Activated naive CD8-positive, alpha-beta T cell treated with anti-CD3 and anti-CD28 coated beads for 36 hours (primary cell): ENCODE measurements at places on chromosomes 2 and 18. TPM values are rescaled to one million over a fixed set of nuclear protein-coding genes. Genes with fewer than 3 reads are reported as not detected.

The RAB6D gene
- total RNA-seq: not detected

The CDH20 gene
- 0.20 TPM for total RNA-seq

The TTL gene
- 32.8 TPM for total RNA-seq

The CABYR gene
- total RNA-seq: 1.6 TPM

The LOXHD1 gene
- 0.14 TPM for total RNA-seq

The KLF7 gene
- total RNA-seq: 10.1 TPM

DNA sequence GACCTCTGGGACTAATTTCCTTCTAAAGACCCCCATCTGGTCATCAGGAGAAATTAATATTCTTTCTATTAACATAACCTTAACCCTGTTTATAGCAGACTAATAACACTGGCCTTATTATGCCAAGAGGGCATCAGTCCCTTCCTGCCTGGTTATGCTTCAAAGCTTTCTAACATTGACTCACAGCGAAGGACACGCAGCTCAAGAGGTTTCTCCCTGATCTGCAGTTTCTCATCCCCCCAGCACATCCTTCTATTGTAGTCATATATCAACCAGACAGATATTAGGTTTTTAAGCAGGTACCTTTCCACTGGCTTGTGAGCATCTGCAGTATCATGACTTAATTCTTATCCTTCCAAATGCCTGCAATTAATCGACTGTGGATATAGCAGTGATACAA lies 100.0 kb upstream of the CXCR4 start:
- DNase-seq: no peak
- H3K4me3 ChIP-seq: no peak overlapping the region
- peaks cover 17% of the 10 kb centered on the region for H3K4me1 ChIP-seq
- H3K36me3 ChIP-seq: no peaks in the 10 kb centered on the region
- H3K27ac ChIP-seq: no peak overlapping the region
- H3K27me3 ChIP-seq: no peaks in the 10 kb centered on the region

DNA sequence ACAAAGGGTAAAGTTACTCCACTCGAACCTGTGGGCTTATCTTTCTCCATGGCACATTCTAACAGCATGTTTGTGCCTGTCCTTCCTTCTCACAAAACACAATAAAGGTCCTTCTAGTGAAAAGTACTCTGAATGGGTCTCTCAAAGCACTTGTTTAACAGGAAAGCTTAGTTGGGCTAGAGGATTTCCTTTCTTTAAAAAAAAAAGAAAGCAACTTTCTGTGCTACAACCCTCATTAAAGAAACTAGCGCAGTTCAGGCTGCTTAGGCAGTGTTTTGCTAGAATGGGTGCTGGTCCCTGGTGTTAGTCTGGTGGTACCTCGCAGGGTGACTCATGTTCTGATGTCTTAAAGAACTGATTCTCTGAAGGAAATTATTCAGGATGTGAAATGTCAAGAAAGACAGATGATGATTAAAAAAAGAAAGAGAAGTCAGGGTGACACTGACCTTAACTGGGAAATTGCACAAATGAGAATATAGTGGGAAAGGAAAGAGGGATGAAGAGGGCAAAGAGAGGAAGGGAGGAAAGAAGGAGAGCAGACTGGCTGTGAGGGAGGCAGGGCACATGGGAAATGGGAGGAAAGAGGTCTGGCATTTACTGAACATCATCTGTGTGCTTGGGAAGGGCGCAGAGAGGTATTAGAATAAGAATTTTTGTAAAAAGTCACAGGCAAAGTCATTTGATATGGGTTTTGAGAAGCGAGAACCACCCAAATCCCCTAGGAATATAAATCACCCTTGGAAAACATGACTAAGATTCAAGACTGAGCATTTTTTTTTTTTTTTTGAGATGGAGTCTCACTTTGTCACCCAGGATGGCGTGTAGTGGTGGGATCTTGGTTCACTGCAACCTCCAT lies 74.9 kb downstream of the ATP8B1 start:
- no peaks in the 10 kb centered on the region for H3K27me3 ChIP-seq
- peaks cover 20% of the 10 kb centered on the region for H3K36me3 ChIP-seq
- H3K4me3 ChIP-seq: no peak overlapping the region
- DNase-seq: no peak

DNA sequence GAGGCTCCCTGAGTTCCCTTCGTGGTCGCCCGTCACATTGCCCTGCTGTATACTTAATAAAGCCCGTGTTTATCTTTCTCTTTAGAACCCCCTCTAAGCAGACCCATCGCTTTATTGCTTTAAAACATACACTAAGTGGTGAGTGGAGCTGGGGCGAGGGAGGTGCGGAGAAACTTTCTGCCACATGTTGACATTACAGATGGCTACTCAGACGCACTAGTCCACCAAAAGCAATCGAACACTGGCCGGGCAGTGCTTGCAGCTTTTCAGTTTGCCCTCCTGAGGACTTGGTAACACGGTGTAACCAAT lies 859 bp upstream of the COLEC12 start:
- no peaks in the 10 kb centered on the region for H3K36me3 ChIP-seq
- no peak for DNase-seq
- no peak overlapping the region for H3K27ac ChIP-seq
- H3K4me1 ChIP-seq: peaks cover 3% of the 10 kb centered on the region

DNA sequence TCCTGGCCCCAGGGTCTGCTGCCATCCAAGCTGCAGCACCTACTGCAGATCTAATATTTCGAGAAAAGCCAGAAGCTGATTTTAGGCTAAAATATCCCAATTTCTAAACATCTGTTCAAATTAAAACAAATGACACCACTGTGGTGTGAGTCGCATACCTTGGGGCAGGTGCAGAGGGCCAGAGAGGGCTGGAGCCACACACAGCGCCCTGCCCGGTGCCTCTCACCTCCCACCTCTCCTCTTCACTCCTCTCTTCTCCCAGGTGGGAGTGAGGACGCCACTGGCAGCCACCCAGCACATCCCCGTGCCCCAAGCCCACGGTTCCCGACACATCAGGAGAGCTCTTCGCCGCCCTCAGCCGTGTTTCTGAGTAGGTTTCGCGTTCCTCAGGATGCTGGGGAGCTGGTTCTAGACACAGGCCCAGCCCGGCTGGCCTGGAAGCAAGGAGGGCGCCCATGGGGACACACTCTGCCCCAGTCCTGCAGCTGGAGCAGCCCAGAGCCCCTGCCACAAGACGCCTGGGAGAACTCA lies 21.4 kb downstream of the THAP4 start:
- DNase-seq: no peak
- no peaks in the 10 kb centered on the region for H3K27me3 ChIP-seq
- H3K36me3 ChIP-seq: peaks cover 30% of the 10 kb centered on the region
- H3K4me3 ChIP-seq: no peak overlapping the region

DNA sequence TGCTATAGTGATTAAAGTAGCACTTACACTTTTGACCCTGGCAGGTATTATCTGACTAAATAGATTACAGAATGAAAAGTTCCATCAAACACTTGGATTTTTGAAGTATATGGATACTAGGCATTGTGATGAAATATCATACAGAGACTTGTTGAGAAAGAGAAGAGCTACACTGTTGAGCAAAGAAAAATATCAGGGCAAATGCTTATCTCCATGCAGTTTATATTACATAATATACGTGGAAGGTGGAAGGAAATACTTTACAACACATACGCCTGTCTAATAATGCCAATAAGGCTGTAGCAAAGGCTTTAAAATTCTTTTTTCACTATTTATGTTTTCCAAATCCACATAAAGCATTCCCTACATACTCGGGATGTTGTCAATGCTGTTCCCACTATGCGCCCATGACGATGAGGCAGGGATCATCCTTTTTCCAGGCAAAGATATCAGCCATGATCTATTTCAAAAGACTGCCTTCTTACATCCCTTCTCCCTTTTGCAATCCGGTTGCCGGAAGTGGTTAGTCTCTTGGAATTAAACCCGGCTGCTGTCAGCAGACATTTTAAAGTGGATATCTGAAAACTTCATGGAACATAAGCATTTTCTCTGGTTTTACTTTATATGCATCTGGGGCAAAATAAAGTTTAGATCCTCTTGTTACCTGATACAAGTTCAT lies 92.6 kb upstream of the ITGA4 start:
- no peaks in the 10 kb centered on the region for H3K27me3 ChIP-seq
- no peak overlapping the region for H3K4me3 ChIP-seq
- no peak for DNase-seq
- peaks cover 2% of the 10 kb centered on the region for H3K4me1 ChIP-seq

GRCh38 chr2:46723346-46723745 lies 192.3 kb downstream of the MCFD2 start:
- H3K36me3 ChIP-seq: peaks cover 15% of the 10 kb centered on the region
- no peak for DNase-seq

- H3K27me3 ChIP-seq: no peaks in the 10 kb centered on the region
- DNase-seq: no peak
- H3K27ac ChIP-seq: no peak overlapping the region
- H3K36me3 ChIP-seq: peaks cover 23% of the 10 kb centered on the region
- no peak overlapping the region for H3K4me3 ChIP-seq
Measured at GRCh38 chr2:6952101-6952500, 34.9 kb downstream of the RNF144A start.

DNA sequence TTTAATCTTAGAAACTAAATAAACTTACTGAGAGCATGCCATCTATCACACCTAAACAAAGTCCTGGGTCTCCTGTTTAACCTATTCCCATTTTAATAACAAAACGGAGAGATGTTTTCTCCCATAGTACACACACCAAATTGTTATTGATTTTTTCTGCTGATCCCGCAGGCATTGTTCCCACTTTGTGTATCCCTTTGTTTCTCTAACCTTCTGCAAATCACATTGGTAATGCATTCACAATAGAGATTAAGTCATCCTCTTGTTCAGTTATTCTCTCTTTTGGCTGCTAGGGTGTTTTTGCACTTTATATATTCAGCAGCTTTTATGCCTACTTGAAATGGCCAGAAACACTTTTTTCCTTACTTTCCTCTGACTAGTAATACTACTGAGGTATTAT lies 1071.9 kb upstream of the CDH2 start:
- H3K36me3 ChIP-seq: no peaks in the 10 kb centered on the region
- H3K4me1 ChIP-seq: no peaks in the 10 kb centered on the region
- no peaks in the 10 kb centered on the region for H3K27me3 ChIP-seq
- H3K4me3 ChIP-seq: no peak overlapping the region
- no peak overlapping the region for H3K27ac ChIP-seq
- no peak for DNase-seq
